Fibroblast of the aortic adventitia (primary cell): ENCODE measurements at places on chromosomes 16 and 17. TPM values are rescaled to one million over a fixed set of nuclear protein-coding genes. Genes with fewer than 3 reads are reported as not detected.

The MEOX1 gene
- not detected in 2 replicates for total RNA-seq

The ZNF469 gene
- total RNA-seq: 5.8 and 7.0 TPM in 2 replicates

The CDT1 gene
- 0.82 and 26.8 TPM in 2 replicates for total RNA-seq

The ENPP7 gene
- not detected in 2 replicates for total RNA-seq

The AARS1 gene
- 160 and 167 TPM in 2 replicates for total RNA-seq

The TRIM65 gene
- total RNA-seq: 7.7 and 11.4 TPM in 2 replicates

The ITGB3 gene
- total RNA-seq: 5.8 and 22.0 TPM in 2 replicates

The LRRC36 gene
- not detected in 2 replicates for total RNA-seq

The CHD9NB gene
- 1.6 and 2.3 TPM in 2 replicates for total RNA-seq

The SLC5A10 gene
- not detected in 2 replicates for total RNA-seq

The KRTAP9-8 gene
- not detected in 2 replicates for total RNA-seq

GRCh38 chr17:81251709-81252301, 12.7 kb downstream of the NDUFAF8 start:
- no peak for DNase-seq

GRCh38 chr17:57425903-57426880, 169.9 kb downstream of the MSI2 start:
- DNase-seq: no peak

- peak; percentile 52 for DNase-seq
Observed at GRCh38 chr17:40791111-40791510, 8.6 kb downstream of the KRT28 start.

- DNase-seq: peak; percentile 61
Observed at GRCh38 chr16:70576431-70577255, 53.0 kb downstream of the SF3B3 start.

GRCh38 chr17:4498461-4499397, at the start of gene SPNS2:
SPNS2 (plus strand) TSS chr17:4498881; CDS start chr17:4499048, 167 bp downstream.
- DNase-seq: no peak

- DNase-seq: no peak
Observed at GRCh38 chr17:30388321-30389179, 9.8 kb downstream of the CPD start.

DNA sequence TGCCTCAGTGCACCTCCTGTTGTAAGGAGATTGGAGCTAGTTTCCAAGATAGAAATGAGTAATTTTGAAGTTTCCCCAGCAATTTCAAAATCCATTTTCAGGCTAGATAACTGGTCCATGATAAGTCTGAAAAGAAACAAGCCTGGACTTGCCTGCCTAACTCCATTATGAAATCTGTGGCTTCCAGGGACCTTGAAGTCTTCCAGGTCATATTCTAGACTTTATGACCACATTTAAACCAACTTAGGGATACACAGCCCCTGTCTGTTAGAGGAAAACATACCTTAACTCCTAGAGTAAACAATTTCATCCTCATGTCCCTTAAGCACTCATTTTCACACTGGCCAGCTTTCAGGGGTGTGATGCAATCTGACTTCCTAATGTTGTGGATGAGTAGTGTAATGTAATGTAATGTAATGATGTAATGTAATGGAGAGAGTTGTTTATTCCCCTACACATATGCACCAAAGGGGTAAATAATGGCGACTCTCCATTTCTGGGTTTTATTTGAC, 96.7 kb upstream of the FAM20A start:
- DNase-seq: peak; percentile 97

DNA sequence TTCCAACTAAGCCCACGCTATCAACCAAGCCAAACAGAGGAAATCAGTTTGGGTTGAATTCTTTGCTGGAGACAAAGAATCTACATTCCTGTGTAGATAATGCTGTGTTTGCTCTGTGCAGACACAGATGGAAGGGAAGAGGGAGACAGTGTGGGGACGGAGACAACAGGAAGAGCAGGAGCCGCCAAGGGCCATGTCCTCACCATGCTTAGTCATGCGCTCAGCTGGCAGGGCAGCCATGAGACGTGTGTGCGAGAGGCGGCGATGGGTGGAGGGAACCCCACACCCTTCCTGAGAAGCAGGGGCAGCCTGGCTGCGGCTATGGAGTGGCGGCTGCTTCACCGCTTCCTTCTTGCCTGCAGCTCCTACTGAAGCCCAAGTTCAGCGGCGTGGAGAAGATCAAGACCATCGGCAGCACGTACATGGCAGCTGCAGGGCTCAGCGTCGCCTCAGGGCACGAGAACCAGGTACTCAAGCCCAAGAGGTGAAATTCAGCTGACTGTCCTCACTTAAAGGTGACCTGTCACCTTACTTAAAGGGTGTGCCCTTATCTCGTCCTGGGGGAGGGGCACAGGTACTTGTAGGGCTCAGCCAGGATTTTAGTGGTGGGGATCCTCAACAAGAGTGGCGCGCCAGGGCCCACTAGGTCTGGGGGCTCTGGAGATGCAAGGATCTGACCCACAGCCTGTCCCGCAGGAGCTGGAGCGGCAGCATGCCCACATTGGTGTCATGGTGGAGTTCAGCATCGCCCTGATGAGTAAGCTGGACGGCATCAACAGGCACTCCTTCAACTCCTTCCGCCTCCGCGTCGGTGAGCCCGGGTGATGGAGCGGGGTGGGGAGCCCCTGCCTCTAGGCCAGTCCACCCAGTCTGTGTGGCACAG, 47.5 kb downstream of the ADCY7 start:
- peak; percentile 58 for DNase-seq

- no peak for DNase-seq
Observed at GRCh38 chr16:79093554-79093967, 507.0 kb downstream of the MAF start.

DNA sequence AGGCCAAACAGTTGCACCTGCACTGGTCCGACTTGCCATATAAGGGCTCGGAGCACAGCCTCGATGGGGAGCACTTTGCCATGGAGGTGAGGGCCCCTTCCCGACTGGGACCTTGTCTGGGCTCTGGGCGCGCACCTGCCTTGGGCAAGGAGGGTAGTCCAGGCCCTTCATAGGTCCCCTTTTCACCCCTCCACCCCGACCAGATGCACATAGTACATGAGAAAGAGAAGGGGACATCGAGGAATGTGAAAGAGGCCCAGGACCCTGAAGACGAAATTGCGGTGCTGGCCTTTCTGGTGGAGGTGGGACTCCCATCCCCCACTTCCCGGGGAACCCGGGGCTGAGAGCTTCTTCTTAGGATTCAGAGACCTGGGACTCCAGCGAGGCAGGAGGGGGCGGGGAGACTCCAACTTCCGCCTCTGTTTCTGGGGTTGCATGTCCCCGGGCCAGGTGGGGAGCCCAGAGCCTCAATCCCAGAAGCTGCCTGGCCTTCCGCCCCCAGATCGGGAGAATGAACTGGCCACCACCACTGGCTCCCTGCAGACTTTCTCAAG, 7.8 kb downstream of the CA4 start:
- no peak for DNase-seq

- DNase-seq: no peak
Observed at GRCh38 chr17:10871914-10872313, 34.0 kb upstream of the PIRT start.

- no peak for DNase-seq
Observed at GRCh38 chr17:10318535-10318934, 54.3 kb downstream of the MYH13 start.

GRCh38 chr16:53511403-53512280, 8.6 kb upstream of the AKTIP start:
- no peak for DNase-seq

DNA sequence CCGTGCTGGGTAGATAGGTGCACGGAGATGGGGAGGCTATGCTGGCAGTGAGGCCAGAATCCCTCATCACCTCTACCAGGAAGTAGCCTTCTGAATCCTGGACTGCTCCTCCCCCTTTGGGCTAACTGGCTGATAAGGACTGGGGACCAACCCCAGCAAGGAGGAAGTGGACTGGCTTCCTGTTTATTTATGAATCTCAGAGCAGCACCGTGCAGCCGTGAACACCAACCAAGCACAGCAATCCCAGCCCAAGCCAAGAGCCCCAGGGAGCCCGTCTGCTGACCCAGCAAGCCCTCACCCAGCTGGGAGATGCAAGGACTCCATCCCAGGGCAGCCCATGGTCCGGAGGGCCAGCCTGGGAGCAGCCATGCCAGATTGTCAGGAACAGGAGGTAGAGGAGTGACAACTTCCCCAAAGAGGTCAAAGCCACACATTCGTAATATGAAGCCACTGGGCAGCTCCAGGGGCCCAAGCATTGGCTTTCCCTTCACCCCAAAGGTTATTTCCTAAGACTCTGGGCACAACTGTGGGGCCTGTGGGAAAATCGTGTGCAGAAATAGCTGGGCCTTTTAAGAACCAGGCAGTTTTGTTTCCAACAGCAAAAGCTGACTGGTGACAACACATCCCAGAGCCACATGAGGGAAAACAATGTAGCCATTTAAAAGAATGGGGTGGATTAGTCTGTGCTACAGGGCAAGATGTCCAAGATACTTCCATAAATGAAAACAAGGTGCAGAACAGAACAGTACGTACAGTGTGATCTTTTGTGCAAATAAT, 23.9 kb downstream of the PHB1 start:
- no peak for DNase-seq

- DNase-seq: no peak
Observed at GRCh38 chr17:28741358-28742349, 2.2 kb upstream of the TRAF4 start.

DNA sequence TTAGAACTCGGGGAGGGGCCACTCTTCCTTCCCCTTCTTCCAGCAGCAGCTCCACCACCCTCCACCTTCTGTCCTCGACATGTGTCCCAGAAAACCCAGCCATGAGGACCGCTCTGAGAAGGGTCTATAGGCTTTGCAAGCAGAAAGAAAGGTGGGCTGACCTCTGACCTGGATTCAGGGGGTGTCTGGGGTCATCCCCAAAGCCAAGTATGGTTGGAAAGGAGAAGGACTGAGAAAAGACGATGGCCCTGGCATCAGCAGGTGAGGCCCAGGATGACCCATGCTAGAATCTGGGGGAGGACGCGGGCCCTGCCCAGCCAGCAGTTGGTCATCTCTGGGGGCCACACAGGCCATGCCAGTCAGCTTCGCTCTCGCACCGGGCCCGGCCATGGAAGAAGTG, 6.1 kb upstream of the SMIM5 start:
- DNase-seq: no peak
